Renal cortical epithelial cell (primary cell): ENCODE measurements at places on chromosomes 7 and 10. TPM values are rescaled to one million over a fixed set of nuclear protein-coding genes. Genes with fewer than 3 reads are reported as not detected.

DNA sequence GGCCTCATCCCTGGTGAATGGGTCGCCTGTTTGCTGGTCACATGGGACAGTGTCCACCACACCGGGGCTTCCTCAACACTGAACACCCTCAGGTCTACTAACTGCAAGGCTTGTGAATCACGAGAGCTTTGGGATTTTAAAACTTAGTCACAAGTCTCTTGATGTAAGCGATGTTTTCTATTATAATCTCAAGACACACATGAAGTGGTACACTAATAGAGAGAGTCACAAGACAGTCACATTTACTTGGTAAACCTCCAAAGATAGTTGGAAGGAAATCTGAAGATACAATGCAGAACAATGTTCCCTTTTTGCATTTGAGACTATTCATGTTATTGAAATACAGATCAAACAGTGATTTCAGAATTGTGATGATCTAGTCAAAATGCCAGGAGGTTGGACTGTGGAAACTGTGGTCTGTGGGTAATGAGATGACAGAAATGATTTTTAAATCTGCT is 233.1 kb upstream of the KLF6 start:
- no peak for DNase-seq

MYPN gene
- total RNA-seq: 0.17 TPM in 1 of 2 replicates, not detected in the other

PNLIPRP3 gene
- total RNA-seq: not detected in 2 replicates

LSM5 gene
- total RNA-seq: 18.2 and 19.1 TPM in 2 replicates

KCP gene
- 1.9 and 6.8 TPM in 2 replicates for total RNA-seq
